ENCODE measurements at places on chromosomes 6 and 20.

GRCh38 chr6:155246825-155247224, 17.0 kb upstream of the CLDN20 start:
- DNase-seq, result no peak

DNA sequence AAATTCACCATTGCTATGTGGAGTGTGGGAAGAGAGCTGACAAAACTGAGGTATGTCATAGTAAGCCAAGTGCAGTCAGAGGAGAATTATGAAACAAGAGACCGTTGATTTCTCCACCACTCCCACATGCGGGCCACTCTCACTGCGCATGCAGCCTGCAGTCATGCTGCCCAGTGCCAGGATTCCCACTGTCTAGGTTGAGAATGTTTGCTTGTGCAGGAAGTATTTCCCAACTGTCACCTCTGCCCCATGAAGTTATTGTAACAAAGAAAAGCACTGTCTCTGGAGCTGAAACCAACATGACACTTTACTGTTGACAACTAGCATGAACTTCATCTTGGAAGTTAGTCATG, 18.7 kb upstream of the SFT2D1 start:
- DNase-seq, result no peak

DNA sequence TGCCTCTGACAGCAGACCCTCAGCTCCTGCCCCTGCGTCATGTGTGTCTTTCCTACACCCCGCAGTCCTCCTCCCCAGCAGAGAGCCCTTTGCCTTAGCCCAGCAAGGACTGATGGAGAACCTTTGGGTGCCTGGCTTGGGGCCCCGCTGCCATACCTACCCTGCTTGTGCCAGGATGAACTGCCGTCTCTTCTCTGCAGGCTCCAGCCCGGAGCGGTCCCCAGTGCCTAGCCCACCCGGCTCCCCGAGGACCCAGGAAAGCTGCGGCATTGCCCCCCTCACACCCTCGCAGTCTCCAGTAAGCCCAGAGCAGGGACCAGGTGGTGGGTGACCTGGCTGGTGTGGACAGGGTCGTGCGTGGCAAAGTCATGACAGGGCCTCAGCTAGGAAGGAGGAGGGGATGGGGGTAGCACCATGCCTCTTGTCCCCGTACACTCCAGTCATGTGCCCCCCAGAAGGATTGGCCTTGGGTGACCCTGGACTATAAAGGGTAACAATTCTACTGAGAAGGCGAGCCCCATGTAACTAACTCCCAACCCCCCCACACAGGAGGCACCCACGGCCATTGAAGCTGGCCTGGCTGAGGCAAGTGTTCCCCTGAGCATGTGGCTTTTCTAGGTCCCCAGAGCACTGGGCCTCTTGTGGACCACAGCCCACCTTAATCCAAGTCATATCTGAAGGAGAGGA, 8.3 kb downstream of the HSPA12B start:
- DNase-seq, result no peak

- DNase-seq, result no peak
Observed at GRCh38 chr6:45959534-45960145, 56.0 kb downstream of the CLIC5 start.

- DNase-seq, result no peak
Observed at GRCh38 chr6:41332241-41332640, 3.2 kb upstream of the NCR2 start.

GRCh38 chr6:34858681-34859080, 29.2 kb downstream of the TAF11 start:
- no peak for DNase-seq

DNA sequence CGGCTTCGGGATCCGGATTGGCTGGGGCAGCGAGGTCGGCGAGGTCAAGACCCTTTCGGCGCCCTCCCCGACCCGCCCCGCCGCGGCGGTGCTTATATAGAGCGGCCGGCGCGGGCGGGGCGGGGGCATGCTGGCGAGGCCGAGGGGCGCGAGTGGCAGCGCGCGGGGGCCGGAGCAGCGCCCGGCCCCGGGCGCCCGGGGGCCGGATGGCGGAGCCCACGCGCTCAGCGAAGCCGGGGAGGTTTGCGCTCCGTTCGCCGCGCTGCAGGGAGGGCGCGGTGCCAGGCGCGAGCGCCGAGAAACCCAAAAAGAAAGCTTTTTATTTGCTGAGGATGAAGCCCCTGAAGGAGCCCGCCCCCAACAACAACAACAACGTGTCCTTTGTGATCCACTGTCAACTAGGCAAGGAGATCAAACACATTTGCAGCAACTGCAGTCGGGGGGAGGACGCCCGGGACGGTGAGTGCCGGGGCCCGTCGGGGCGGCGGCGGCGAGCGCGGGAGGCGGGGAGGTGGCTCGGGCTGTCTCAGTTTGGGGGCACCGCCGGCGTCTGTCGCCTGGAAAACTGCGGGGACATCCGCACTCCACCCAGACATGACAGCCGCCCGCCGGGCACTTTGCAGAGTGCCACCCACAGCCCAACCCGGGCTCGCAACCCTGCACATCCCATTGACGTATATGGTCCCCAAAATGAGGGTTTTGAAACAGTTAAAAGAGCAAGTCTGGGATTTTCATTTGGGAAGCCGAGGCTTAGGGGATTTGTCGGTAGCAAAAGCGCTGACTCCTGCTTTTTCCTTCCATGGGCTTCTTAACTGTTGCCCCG, 297.3 kb downstream of the PHACTR1 start:
- peak; percentile 8 for DNase-seq

DNA sequence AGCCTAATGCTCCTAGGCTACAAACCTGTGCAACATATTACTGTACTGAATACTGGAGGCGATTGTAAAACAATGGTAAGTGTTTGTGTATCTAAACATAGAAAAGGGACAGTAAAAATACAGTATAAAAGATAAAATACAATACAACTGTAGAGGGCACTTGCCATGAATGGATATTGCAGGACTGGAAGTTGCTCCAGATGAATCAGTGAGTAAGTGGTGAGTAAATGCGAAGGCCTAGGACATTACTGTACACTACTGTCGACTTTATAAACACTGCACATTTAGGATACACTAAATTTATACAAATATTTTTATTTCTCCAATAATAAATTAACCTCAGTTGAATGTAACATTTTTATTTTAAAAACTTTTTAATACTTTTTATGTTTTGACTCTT, 485.0 kb downstream of the MMUT start:
- no peak for DNase-seq

- DNase-seq, result no peak
Observed at GRCh38 chr6:11750682-11751081, 27.9 kb downstream of the ADTRP start.

GRCh38 chr6:83711958-83712357, 3.1 kb upstream of the SNAP91 start:
- no peak for DNase-seq

GRCh38 chr6:73521351-73521985, 636 bp upstream of the EEF1A1 start:
- no peak for DNase-seq

- DNase-seq, result no peak
Observed at GRCh38 chr6:128275030-128275429, 245.4 kb downstream of the PTPRK start.

- no peak for DNase-seq
Observed at GRCh38 chr20:1333462-1334369, 4.8 kb upstream of the SDCBP2 start.

- DNase-seq, result no peak
Observed at GRCh38 chr6:14819001-14819400, 426.9 kb upstream of the JARID2 start.

- DNase-seq, result no peak
Observed at GRCh38 chr6:39417440-39417839, 94.9 kb upstream of the KCNK16 start.

GRCh38 chr6:116797585-116797984, 31.3 kb downstream of the GPRC6A start:
- no peak for DNase-seq

DNA sequence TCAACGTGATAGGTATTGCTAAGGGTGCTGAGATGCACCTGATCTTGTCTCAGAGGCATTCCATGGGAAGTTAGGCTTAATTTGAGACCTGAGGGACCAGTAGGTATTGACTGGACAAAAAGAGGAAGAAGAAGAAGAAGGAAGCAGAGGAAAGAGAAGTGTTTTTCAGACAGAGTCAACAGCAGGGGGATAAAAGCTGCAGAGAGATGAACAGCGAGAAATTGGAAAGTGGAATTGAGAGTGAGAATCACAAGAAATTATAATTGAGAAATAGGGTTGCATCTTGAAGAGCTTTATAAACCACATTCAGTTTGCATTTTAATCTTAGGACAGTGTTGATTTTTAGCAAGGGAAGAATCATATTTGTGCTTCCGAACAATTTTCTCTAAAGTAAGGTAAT, 254.0 kb downstream of the CD83 start:
- DNase-seq, result no peak

- DNase-seq, result no peak
Observed at GRCh38 chr6:158437571-158437970, 122.3 kb upstream of the TMEM181 start.

- DNase-seq, result no peak
Observed at GRCh38 chr6:13517116-13517515, 29.7 kb upstream of the GFOD1 start.

- no peak for DNase-seq
Observed at GRCh38 chr6:43509142-43509983, 783 bp downstream of the LRRC73 start.

DNA sequence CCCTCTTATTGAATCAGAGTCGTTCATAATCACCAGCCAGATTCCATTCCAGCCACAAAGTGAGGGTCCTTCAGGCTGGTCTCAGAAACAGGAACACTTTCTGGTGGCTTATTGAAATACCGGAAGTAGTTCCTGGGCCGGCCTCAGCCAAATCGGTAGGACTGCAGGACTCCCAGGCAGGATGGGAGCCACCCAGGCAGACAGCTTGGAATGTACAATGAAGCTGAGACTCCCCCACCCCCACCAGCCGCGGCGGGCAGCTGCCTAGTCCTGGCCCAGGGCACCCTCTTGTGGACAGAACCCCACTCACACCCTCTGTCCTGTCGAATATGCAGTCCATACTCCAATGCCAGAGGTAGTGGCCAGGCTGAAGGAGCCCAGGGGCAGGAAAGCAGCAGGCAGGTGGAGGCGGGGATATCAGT, 43.8 kb downstream of the MDFI start:
- DNase-seq, result peak; percentile 87

- DNase-seq, result no peak
Observed at GRCh38 chr6:147691446-147691845, 183.0 kb downstream of the SAMD5 start.

- no peak for DNase-seq
Observed at GRCh38 chr20:21182832-21183563, 57.1 kb downstream of the KIZ start.

- no peak for DNase-seq
Observed at GRCh38 chr20:1130058-1130694, 11.8 kb downstream of the PSMF1 start.

DNA sequence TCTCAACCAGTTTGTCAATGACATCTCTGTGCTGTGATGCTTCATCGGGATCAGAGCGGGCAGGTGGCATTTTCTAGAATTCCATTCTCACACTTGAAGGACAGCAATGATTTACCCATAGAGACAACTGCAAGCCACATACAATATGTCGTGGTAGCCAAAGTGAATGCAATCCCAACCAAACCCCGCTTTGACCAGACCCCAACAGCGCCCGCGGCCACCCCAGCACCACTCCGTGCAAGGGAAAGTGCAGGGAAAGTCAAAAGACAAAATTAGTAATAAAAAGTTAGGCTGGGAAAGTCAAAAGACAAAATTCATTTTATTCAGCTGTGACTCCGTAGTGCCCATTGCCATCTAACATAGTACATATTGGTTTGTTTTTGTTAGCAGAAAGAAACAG, 88.8 kb upstream of the EYA2 start:
- no peak for DNase-seq

- DNase-seq, result no peak
Observed at GRCh38 chr6:93644611-93645010, 225.3 kb upstream of the EPHA7 start.

DNA sequence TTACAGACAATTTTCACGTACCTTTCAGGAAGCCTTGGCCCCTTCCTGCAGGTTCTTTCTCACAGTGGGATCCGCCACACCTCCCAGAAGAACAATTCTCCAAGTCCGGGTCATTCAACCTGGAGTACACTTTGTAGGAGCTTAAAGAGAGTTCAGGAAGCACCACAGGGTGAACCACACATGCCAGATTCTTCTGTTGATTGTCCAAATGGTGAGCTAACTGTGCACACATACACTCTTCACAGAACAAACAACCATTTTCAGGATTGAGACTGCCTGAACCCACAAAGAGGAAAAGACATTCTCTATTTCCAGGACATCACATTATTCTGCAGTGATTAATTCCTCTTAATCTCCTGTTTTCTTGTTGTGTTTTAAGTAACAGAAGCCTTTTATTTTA, 51.0 kb downstream of the SCGN start:
- DNase-seq, result no peak

- no peak for DNase-seq
Observed at GRCh38 chr6:23137611-23138010, 568.2 kb downstream of the HDGFL1 start.

- peak; percentile 9 for DNase-seq
Observed at GRCh38 chr6:135759831-135760230, 91.7 kb upstream of the PDE7B start.

DNA sequence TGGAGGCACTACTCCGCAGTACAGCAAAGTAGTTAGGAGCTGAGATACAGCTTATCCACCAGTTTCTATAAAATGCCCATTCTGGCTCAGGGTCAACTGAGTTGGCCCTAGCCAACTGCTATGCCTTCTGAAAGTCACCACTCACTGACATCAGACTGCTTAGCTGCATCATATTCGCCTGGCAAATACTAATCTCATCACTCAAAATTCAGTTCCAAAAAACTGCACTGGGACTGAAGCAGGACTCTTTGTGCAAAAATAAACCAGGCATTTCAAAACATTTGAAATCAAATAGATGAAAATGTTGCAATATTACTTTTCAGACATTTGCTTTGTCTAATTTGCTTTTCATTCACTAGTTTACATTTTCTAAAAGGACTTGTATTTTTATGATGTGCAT, 230.0 kb downstream of the ALDH8A1 start:
- DNase-seq, result no peak

DNA sequence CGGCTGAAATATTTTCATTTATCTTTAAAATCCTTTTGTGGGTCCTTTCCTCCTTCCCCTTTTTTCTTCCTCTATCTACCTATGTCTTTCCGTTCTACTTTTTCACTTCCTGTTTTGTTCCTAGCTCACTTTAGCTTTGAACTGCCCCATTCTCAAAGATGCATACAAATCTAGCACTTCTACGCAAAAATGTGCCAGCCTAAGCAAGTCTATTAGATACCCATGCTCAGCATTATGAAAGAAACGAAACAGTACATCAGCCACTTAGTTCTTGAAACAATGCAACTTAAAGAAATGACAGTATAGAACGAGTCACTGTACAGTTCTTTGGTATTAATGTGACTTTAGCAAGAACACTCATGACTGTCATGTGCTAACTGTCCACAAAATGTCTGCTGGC, 47.3 kb upstream of the MARCKS start:
- DNase-seq, result no peak

GRCh38 chr6:154502553-154502952, 7.9 kb downstream of the CNKSR3 start:
- DNase-seq, result no peak

All from activated CD4-positive, alpha-beta T cell treated with anti-CD3 and anti-CD28 coated beads for 36 hours (primary cell).